ENCODE measurements at places on chromosomes 2 and 18.

DNA sequence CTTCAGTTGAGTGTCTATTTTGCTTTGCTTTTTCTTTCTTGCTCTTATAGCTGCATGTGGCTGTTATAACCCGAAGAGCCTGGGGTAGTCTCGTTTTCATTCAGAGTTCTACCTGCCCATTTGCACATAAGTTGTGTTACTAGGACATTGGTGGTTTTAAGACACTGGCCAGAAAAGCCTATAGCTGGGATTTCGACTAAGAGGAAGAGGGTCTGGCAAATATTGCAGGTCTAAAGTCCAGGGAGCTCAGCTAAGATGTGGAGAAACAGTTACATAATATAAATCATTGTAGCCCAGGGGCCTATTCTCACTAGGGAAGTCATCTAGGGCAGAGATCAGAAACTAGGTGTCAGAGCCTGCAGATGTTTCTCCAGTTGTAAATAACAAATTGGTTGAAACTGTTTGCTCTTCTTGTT, 120.8 kb downstream of the BABAM2 start:
- DNase-seq, result no peak

- no peak for DNase-seq
These were observed 114.4 kb upstream of the TMEM200C start for GRCh38 chr18:6009756-6010155.

GRCh38 chr2:237530472-237531433, 35.6 kb upstream of the PRLH start:
- DNase-seq, result no peak

DNA sequence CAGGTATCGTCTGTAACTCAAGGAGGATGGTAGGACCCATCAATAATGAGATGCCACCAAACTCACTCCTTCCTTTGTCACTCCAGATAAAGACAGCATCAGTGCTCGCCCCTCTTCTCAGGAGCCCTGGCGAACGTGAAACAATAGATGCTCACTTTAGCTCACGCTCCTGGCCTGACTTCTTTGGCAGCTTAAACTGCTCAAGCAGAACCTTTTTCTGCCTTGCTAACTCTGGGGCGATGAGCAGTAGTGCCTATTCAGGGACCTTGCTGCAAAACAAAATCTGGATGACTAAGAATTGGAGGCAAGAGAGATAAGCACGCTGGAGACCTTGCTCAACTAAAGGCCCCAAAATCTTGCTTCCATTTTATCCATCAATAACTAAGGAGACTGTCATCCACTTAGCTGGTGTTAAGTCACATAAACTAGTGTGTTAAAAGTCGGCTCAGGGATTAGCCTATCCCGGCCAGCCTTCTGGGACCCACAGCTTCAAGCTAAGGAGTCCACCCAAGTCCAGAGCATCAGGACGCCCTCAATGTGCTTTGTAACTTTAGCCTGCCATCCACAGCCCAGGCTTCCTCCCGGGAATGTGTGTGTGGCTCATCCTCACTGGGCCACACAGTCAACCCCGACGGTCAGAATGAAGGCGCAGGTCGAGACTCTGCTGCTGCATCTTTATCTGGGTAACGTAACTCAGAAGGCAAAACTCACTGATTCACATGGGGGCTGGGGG, 38.9 kb downstream of the ZNF516 start:
- no peak for DNase-seq

DNA sequence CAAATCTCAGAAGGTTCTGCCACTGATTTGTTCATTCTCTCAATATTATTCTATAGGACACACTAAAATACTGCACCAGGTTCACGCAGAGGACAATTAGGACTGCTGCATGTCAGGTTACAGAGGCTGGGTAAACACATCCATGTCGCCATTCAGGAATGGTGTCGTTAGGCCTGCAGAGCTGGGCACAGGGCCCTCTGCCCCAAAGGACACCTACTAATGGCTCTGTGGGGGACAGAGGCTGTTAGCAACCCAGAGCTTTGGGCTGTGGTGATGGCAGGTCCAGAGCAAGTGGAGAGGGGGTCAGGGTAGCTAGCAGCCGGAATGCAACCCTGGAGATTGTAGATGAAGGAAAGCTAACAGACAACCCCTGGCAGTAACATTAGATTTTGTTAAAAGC, 115.9 kb downstream of the TTC32 start:
- no peak for DNase-seq

- no peak for DNase-seq
These were observed 272.1 kb downstream of the GBX2 start for GRCh38 chr2:235896061-235896460.

GRCh38 chr18:57188851-57189557, 42.1 kb downstream of the BOD1L2 start:
- DNase-seq, result no peak

GRCh38 chr2:234146087-234146826, 95.8 kb downstream of the SPP2 start:
- no peak for DNase-seq

DNA sequence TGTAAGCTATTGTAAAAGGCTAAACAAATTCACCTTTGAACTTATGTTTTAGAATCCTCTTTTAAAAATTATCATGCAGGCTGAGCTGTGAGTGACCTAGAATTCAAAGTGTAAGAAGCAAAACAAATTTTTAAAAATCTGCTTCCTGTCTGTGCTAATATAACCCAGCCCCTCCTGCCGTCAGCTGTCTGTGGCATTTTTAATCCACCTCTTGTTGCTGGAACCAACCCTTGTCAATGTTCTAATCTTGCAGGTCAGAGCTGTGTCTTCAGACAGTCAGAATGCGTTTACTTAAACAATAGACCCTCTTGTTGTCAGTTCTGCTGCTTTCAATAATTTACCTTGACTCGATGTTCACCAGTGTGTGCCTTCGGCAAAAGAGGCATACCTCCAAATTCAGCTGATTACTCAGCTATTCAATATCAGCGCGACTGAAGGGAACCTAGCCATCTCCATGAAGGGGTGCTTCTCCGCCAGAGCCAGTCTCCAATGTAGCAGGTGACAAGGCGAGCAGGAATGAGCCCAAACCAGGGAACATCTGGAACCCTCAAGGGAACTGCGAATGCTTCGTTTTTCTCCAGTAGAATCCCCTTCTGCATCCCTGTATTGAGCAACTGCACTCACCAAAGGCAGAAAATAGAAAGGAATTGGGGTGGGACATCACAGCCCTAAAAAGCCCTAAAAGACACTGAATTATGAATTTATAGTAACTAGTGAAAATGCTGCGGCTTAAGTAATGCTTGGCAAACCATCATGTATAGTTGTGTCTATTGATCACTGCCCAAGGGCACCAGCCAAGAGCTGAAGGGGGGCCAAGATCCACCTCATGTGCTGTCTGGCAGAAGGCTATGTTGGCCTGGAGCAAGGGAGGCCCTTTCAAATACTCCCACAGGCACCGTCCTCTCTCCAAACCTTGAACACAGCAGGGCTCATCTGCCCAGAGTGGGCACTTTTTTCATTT, 62.5 kb downstream of the LYPD6B start:
- DNase-seq, result no peak

- no peak for DNase-seq
These were observed 95.6 kb upstream of the ACVR1 start for GRCh38 chr2:157971702-157972101.

DNA sequence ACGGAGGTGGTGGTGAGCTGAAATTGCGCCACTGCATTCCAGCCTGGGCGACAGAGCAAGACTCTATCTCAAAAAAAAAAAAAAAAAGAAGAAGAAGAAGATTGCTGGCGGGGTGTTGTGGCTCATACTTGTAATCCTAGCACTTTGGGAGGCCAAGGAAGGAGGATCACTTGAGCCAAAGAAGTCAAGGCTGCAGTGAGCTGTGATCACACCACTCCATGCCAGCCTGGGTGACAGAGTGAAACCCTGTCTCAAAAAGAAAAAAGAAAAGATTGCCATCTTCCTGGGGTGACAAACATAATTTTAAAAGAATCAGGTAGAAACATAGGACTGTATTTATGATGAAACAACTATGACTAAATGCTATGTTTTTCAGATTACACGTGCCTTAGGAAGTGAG, 55.1 kb upstream of the EML4 start:
- DNase-seq, result no peak

GRCh38 chr18:41917181-41917580, 37.9 kb upstream of the PIK3C3 start:
- DNase-seq, result no peak

GRCh38 chr2:28347596-28347995, 45.1 kb upstream of the FOSL2 start:
- no peak for DNase-seq

DNA sequence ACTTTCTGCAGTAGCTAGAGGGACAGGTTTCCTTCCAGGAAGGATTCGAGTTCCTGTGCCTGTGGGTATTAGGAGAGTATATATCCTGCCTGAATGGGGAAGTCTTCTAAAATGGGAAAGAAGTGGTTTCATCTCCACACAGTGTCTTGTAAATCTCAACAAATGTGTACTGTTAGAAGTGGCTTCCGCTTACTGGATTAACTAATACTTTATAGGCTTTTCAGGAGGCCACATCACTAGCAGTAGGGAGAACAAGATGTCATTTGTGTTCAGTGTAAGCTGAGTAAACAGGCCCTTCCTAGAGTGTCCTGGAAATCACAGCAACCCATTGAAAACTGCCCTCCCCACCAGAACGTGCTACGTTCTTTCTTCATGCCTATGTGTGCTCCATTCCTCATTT, 12.5 kb upstream of the POLR1B start:
- DNase-seq, result no peak

GRCh38 chr18:32446780-32447179, 23.9 kb downstream of the GAREM1 start:
- DNase-seq, result no peak

GRCh38 chr2:144479138-144479537, 40.8 kb downstream of the ZEB2 start:
- DNase-seq, result no peak

GRCh38 chr2:172545408-172546075, 10.3 kb upstream of the PDK1 start:
- DNase-seq, result no peak

DNA sequence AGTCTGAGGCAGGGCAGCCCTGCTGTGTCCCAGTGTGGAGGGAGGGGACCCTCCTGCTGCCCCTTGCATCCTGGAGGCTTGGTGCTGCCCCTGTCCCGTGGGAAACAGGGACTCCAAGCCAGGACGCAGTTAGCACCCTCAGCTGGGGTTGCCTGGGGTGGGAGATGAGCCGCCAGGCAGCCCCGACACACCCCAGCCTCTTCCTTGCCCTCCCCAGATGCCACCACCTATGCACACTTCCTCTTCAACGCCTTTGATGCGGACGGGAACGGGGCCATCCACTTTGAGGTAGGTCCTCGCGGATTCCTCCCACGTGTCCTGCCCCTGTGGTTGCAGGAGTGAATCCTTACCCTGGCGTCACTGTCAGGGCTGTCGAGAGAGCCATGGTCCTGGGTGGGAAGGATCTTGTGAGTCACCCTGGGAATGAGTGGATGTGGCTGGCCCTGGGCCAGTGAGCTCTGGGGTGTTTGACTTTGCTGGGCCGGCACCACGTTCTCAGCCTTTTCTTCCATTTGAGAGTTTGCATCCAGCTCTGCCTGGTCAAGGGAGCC, 27.5 kb upstream of the FAHD2A start:
- no peak for DNase-seq

GRCh38 chr2:86632672-86633071, 9.0 kb upstream of the RNF103 start:
- DNase-seq, result no peak

- no peak for DNase-seq
These were observed 14.9 kb downstream of the LPIN2 start for GRCh38 chr18:2997846-2998564.

DNA sequence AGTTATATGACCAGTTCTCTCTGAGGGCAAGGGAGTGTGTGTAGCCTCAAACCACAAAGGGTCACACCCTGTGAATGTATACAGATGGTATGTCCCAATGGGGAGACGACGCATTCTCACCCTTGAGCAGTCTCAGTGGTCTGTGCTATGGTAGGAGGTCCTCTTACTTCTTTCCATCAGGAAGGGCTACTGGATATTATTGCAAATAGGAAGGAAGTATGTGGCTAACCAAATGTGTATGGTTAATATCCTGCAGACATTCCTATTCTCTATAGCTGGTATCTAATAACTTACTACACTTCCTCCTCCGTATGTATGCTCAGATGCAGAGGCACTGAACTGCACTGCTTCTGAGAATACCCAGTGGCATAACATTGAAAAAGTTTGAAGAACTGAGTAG, 306.7 kb upstream of the CCDC68 start:
- no peak for DNase-seq

- no peak for DNase-seq
These were observed 143.0 kb downstream of the RAD51AP2 start for GRCh38 chr2:17375262-17375661.

- no peak for DNase-seq
These were observed 2.5 kb upstream of the RNF181 start for GRCh38 chr2:85593023-85593422.

DNA sequence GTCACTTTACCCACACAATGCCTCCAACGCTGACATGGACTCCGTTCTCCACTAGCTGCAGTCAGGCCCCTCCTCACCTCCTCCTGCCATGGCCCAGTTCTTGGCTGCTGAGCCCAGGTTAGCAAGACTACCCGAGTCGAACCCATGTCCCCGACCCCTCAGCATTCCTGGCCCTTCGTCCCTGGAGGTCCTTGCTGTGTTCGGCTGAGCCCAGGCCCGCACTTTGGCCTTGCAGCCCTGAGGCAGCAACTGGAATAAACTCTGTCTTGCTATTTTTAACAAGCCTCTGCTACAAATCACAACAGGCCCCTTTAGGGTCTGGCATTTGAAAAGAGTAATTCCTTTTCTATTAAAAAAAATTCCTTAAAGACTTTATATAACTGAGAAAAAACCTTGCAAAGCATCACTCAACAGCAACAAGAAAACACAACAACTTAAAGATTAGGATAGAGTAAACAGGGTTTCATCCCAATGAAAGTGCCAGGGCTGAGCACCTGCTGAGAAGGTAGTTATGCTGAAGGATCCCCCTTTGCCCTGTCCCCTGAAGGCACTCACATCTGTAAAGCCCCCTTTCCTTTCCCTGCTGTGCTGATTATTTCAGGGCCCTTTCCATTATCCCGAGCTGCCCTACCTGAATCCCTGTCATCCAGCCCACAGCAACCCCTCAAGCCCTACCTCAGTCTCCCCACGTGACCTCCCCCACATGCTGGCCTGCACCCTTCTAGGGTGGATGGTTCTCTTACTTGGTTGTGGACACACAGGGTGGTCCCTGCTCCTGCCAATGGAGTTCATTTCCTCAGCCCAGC, 120.0 kb upstream of the SNTG2 start:
- no peak for DNase-seq

- no peak for DNase-seq
These were observed 71.1 kb upstream of the HNMT start for GRCh38 chr2:137893145-137893544.

GRCh38 chr2:32235315-32235714, 29.4 kb downstream of the NLRC4 start:
- no peak for DNase-seq

DNA sequence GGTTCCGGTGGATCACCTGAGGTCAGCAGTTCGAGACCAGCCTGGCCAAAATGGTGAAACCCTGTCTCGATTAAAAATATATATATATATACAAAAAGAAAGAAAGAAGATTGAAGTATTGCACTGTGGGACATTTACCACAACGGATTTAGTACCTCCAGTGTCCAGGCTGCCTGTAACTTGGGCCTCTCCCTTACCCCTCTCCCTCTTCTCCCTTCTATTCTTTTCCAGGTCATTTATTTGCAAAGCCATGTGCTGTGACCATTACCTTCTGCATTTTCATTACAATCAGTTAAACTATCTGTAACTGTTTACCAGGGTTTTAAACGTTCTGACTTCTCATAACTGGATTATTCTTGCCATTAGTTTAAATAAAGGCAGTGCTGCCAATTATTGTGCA, 400.9 kb upstream of the ZNF804A start:
- no peak for DNase-seq

Measured in effector memory CD8-positive, alpha-beta T cell (primary cell).